ENCODE measurements at places on chromosomes 6 and 20.

DNA sequence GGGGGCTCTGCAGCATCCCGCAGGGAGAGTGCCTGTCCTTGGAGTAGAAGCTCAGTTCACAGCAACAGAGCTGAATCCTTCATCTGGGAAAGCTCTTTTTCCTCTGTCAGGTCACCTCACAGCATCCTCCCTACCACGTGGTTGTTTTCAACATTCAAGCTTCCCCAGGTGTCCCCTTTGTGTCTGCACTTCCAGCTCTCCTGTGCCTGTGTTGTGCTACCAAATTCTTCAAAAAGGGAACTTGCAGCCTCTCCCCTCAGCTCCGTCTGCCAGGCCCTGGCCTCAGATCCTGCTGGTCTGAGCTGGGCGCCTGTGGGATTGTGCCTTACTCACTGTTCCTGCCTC, 108.4 kb downstream of the FOXF2 start:
- DNase-seq: no peak

- no peak for DNase-seq
Measured at GRCh38 chr6:111625461-111626391, 20.0 kb upstream of the TRAF3IP2 start.

DNA sequence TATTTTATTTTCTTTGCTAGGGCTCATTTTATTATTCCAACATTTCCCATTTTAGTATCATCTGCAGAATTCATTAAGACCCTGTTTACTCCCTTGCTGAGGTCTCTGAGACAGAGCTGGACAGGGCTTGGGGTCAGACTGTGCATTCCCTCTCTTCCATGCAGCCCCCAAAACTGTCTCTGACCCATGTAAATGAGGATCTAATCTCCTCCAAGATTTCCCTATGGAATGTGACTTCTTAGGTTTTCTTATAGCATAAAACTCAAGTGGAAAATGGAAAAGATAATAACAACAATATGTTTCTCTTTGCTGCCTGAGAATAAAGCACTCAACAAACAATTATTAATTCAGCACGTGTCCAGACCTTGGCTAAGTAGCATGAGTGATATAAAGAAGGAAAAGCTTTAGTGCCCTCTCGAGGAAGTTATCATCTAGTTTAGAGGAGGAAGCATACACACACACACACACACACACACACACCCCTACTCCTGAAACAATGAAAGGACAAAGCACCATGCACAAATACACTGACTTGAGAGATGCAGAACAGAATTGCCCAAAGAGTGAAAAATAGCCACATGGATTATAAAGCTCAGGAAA, 815.5 kb downstream of the BCKDHB start:
- DNase-seq: no peak

GRCh38 chr20:38190936-38191371, 25.9 kb upstream of the TGM2 start:
- DNase-seq: no peak

- DNase-seq: no peak
Measured at GRCh38 chr6:66199171-66199570, 492.1 kb upstream of the EYS start.

GRCh38 chr6:90266905-90267621, 29.6 kb downstream of the BACH2 start:
- no peak for DNase-seq

GRCh38 chr6:132144456-132144855, 193.3 kb upstream of the CCN2 start:
- no peak for DNase-seq

DNA sequence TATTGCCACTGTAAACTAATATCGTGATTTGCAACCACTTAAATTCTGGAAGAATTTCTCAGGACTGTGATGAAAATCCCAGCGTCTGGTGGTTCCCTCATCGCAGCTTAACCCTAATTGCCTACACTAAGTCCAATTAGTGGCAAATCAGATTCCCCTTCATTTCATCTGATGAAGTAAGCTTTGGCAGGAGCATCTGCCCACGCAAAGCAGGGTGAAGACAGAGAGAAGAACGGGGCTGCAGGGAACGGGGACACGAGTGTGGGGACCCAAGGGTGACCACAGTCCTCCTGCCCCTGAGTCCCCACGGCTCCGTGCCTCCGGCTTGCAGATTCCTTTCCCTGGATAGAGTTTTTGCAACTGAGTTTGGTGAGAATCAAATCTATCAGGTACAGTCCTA, 159.5 kb downstream of the LY86 start:
- no peak for DNase-seq

DNA sequence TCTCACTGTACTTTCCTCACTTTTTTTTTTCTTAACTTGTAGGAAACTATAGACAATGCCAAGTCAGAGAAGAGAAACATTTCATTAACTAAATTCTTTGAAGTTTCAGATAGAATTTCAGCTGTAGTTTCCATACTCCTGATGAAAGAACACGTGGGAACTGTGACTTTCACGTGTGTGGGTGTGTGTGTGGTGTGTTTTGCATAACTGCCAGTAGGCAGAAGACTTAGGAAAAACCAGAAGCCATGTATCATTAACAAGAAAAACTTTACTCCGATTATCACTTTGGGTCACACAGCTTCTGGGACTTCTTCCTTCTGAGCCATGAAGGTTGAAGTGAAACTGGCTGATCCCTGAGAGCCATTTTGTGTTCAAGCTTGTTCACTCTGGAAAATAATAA, 483.3 kb downstream of the TFAP2B start:
- no peak for DNase-seq

- no peak for DNase-seq
Measured at GRCh38 chr20:35992713-35993335, 24.4 kb downstream of the CNBD2 start.

- DNase-seq: no peak
Measured at GRCh38 chr20:45629496-45630100, at the start of gene WFDC10A. Gene WFDC10A (plus strand): TSS chr20:45629739. CDS start chr20:45629814, 75 bp downstream.

DNA sequence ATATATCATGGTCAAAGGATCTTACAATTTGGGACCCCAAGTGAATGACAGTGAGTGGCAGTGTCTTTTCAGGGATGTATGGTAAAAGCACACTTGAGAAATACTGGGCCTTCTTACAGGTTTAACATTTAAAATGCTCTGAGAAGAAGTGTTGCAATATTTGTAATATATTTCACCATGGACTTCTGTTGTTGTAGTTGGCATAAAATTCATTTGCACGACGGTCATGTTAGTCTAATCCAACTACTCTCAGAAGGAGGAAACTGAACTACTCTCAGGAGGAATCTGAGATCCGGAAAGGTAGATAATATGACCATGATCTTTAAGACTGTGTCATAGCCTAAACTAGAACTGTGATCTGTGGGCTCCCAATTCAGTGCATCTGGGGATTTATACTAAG, 700.1 kb downstream of the HDGFL1 start:
- no peak for DNase-seq

GRCh38 chr6:108873251-108873650, 25.0 kb downstream of the ARMC2 start:
- no peak for DNase-seq

DNA sequence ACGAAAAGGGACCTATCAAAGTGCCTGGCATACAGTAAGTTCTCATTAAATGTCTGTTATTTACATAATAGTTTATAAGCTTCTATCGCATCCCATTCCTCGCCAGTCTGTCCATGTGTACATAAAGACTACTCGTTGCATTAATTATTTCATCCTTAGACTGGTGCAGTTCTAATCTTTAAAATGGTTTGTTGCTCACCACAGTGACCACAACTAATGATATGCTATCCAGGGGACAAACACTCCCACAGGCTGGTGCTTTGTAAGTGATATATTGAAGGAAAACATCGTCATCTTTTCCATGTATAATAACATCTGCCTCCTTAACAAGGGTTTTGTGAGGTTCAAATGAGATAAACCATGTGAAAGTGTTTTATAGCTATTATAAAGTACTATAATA, 39.0 kb upstream of the HBS1L start:
- DNase-seq: no peak

GRCh38 chr6:109008054-109008453, 86.6 kb downstream of the SESN1 start:
- no peak for DNase-seq

DNA sequence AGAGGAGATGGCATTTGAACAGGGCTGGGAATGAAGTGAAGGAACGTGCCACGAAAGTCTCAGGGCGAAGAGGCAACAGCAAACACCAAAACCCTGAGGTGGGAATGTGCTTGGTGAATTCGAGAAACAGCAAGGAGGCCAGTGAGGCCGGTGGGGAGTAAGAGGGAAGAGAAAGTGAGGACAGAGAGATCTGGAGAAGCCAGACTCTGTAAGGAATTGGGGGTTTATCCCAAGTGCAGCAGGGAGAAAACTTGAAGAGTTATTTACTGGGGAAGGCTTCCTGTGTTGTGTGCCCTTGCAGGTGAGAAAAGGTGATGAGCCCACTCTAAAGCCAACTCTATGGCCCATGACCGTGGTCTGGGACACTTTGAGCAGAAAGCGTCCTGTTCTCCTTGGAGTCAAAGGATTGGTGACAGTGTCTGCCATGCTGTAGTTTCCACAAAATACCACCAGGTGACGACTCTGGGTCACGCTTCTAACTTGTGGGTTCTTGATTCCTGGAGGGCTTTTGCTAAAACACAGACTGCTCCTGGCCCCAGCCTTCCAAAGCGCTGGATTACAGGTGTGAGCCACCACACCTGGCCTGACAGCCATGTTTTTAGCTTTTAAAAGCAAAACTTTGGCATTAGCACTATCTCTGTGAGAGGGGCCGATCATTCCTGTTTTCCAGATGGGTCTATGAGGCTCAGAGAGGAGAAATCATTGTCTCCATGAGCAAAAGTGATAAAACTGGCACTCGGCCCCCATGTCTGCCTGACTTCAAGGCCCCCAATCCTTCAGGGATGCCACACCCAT, 18.0 kb upstream of the CSNK2A1 start:
- no peak for DNase-seq
